ENCODE measurements at places on chromosomes 11 and 22. TPM values are rescaled to one million over a fixed set of nuclear protein-coding genes. Genes with fewer than 3 reads are reported as not detected.

KCNQ1OT1 gene
- 1.3 TPM for total RNA-seq

TRPC6 gene
- not detected for total RNA-seq

SCUBE1 gene
- not detected for total RNA-seq

KCNJ11 gene
- 0.11 TPM for total RNA-seq

MMP1 gene
- total RNA-seq = not detected

BLID gene
- total RNA-seq = not detected

CST6 gene
- not detected for total RNA-seq

PTGDR2 gene
- 0.13 TPM for total RNA-seq

KBTBD3 gene
- 3.9 TPM for total RNA-seq

OR51E2 gene
- total RNA-seq = not detected

MAPK11 gene
- total RNA-seq = 10.8 TPM

EXPH5 gene
- 11.1 TPM for total RNA-seq

DGAT2 gene
- 21.0 TPM for total RNA-seq

MS4A6A gene
- 4.5 TPM for total RNA-seq

AAMDC gene
- total RNA-seq = 6.2 TPM

GUCD1 gene
- 126 TPM for total RNA-seq

MTFP1 gene
- total RNA-seq = 59.0 TPM

KCNK4 gene
- not detected for total RNA-seq

All from GM12878 (cell line).